GM04504 (cell line): ENCODE measurements at places on chromosomes 7 and 10.

- no peak for DNase-seq
Measured at GRCh38 chr10:61389887-61390286, 63.3 kb downstream of the TMEM26 start.

DNA sequence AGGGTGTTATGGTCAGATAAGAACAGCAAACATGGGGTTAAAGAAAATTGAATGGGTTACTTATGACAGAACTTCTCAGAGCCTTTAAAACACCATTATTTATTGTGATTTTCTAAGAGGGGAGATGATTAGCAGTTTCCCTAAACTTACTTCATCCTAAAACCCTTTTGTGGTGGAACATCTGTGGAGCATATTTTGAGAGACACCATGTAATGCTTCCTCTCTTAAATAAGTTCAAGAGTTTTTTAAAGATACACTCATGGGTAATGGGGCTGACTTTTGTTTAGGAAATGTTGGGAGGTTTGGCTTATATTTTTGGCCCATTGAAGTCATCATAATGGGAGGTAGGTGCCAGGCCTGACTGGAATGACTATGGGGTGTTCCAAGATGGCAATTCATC, 8.4 kb upstream of the PDCD4 start:
- DNase-seq = no peak

- no peak for DNase-seq
Measured at GRCh38 chr7:152587366-152587765, 88.6 kb downstream of the XRCC2 start.

GRCh38 chr7:83427884-83428283, 221.1 kb downstream of the SEMA3E start:
- DNase-seq = no peak

DNA sequence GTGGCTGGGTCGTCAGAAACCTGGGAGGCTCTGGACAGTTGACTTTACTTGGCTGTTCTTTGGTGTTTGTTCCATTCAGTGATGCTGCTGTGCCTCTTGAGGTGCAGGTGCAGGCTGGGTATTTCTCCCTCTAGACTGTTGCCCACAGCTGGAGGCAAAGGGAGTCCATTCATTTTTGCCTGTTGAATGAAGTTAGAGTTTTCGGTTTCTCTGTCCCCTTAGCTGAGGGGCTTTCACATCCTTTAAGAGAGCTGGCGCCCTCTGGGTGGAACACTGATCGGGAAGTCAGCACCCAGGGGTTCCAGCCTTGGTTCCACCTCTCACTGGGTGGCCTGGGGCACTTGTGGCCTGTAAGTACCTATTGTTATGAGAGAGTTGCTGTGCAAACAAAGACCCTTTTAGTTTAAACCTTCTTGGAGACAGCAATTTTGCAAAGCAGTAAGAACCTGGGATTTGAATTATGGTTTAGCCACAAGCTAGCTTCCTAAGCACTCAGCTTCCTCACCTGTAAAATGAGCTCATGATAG, 67.2 kb downstream of the GRK5 start:
- no peak for DNase-seq

DNA sequence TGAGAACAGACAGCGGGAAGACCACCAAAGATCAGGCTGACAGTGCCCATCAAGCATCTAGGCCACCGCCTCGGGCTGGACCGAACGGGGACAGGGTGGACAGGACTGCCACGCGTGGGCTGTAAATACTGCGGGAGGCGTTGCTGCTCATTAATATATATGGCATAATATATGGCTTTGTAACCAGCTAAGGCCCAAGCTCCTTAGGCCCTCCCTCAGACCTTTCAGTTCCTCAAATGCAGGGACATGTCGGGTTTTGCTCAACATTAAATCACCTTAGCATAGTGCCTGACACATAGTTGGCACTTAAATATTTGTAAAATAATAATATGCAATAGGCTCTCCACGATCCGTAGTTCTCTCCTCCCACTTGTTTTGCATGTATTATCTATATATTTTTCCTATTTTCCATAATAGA, 402 bp upstream of the TMEM168 start:
- DNase-seq = no peak

DNA sequence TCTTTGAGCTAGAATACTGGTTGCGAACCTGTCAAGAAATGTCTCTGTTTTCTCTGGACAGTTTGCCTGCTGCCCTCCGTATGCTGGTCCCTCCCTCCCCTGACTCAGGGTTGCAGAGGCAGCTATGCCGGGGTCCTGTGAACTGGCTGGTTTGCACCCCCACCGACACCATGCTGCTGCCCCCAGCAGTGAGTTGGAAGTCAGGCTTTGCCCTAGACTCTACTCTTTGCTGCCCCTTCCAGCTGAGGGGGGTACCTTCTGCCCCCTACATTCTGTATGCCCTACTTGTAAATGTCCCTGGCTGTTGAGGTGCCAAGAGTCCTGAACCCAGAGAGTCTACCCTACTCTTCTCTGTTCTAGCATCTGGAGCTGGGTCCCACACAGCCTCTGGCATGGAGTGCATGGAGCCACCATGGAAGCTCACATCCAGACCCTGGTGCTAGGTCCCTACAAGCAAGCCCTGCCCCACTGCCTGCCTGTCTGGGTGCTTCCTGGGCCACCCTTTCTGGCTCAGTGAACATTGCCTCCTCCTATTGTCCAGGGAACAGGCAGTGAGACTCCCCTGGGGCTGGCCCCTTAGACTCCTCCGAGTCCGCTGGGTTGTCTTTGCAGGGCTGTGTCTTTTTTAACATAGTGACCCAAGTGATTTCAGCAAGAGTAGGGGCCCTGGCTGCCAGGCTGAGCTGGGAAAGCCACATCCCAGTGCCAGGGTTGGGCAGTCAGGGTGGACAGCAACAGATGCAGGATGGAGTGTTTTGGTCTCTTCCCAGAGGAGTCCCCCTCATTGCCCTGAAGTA, 138.9 kb downstream of the ADCY1 start:
- no peak for DNase-seq

GRCh38 chr7:1260244-1260635, 27.6 kb downstream of the UNCX start:
- no peak for DNase-seq

GRCh38 chr10:4543938-4544533, 282.0 kb upstream of the AKR1E2 start:
- DNase-seq = no peak

DNA sequence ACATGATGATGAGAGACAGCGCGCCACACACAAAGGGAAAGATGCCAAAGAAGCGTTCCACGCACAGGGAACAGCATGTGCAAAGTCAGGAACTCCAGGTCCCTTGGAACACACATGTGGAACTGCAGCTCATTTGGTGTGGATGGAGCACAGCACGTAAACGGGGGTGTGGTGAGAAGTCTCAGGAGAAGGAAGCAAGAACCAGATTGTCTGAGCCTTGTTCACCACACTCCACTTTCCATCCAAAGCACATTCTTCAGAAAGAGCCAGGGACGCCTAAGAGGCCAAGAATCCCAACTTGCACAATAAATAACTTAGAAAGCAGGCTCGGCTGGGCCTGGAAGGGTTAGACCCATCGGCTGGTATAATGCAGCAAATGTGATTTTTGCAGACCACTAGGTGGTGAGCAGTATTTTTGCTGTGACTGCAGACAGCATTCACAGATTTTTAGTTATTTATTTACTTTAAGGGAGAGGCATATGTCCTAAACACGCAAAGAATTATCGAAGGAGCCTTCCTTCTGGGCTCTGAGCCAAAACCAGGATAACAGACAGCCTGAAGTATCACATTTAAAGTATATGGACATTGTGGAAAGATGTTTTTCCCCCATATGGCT, 27.9 kb upstream of the ASCC1 start:
- DNase-seq = peak; percentile 83

DNA sequence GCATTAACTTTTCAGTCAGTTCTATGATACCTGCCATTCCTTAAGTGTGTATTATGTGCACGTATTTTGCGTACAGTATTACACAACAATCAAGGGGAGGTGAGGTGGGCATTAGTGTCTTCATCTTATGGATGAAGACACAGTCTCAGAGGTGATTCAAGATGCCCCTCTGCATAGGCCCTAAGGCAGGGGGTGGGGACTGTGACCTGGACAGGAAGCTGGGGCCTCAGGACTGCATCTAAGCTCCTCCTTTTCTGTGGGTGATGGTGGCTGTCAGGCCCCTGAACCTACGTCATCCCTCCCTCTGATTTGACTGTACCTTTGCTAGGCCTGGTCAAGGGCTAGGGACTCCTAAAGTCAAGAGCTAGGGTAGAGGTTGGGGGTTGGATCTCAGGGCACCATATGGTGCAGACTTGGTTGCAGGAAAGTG, 38.9 kb downstream of the HK1 start:
- DNase-seq = no peak

- no peak for DNase-seq
Measured at GRCh38 chr10:57689596-57690297, 577.9 kb downstream of the IPMK start.
